ENCODE measurements at places on chromosomes 5 and 9.

- no peak for DNase-seq
These were observed 110.3 kb upstream of the PTCH1 start for GRCh38 chr9:95626885-95627558.

GRCh38 chr9:79377339-79377855 is 194.4 kb upstream of the TLE4 start:
- no peak for DNase-seq

DNA sequence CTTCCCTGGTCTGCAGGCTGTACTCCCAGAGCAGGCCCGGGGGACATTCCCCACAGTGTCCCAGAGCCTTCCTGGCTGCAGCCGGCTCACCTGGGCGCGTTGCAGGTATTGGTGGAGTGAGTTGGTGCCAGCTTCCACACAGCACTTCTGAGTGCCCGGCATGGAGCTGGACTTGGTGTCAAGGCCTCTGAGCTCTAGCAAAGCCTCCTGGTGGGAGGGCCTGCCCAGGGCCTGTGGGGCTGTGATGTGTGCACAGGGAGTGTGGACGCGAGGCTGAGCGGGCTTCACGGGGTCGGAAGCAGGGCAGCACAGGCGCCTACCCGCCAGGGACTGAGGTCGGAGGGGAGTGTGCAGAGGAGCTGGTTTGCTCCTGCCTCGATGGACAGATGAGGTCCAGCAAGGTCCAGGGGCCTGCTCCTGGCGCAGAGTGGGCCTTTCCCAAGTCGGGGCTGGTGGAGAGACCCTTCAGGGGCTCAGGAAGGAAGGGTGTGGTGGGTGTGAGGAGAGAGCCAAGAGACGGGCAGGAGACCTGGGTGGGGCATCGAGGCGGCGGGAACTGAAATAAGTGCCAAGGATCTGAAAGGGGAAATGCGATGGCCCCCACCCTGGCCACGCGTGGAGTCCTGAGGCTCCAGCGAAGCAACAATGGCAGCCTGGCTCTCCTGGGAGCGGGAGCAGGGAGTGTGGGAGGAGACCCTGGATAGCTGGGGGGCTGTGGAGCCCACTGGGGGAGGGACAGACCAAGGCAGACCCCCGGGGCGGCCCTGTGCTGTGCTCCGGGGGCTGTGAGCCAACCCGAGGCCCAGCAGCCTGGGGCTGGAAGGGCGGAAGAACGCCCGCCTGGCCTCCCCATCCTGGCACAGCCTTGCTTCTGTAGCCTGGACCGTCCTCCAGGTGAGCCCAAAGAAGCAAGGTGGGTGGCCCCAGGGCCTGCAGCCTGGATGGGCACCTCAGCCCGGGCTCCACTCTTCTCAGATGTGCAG is 78.4 kb downstream of the RXRA start:
- no peak for DNase-seq

GRCh38 chr5:29568028-29568427 is 1625.5 kb upstream of the CDH6 start:
- DNase-seq: no peak

- no peak for DNase-seq
These were observed 48.7 kb upstream of the ORM1 start for GRCh38 chr9:114274217-114274616.

GRCh38 chr5:83752700-83753099 is 32.0 kb upstream of the HAPLN1 start:
- DNase-seq: no peak

- DNase-seq: no peak
These were observed 61.2 kb upstream of the MAP1B start for GRCh38 chr5:72046106-72046505.

- peak; percentile 55 for DNase-seq
These were observed 1306.5 kb upstream of the CDH9 start for GRCh38 chr5:28344836-28345433.

GRCh38 chr5:141560725-141561483 is 57.9 kb downstream of the DIAPH1 start:
- DNase-seq: peak; percentile 42

DNA sequence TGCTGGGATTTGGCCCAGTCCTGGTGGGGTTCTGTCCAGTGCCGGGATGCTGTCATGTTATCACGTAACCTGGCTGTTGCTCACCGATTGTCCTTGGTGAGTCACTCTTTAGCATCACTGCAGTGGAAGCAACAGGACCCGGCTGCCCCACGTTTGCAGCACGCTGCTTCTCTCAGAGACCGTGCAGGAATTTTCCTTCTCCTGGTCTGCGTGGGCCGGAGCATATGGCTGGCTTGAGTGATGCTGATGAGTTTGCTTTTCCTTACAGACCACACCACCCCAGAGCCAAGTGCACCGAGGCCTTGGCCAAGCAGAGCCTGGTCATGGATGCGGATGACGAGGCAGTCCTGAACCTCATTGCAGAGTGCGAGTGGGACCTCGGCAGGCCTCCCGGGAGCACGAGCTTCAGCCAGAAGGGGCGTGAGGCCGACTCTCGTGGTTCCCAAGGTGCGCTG is 21.4 kb downstream of the CEP72 start:
- DNase-seq: peak; percentile 43

GRCh38 chr9:91905991-91906469 is 44.0 kb downstream of the ROR2 start:
- no peak for DNase-seq

GRCh38 chr9:132183134-132183533 is 21.3 kb downstream of the NTNG2 start:
- DNase-seq: no peak

DNA sequence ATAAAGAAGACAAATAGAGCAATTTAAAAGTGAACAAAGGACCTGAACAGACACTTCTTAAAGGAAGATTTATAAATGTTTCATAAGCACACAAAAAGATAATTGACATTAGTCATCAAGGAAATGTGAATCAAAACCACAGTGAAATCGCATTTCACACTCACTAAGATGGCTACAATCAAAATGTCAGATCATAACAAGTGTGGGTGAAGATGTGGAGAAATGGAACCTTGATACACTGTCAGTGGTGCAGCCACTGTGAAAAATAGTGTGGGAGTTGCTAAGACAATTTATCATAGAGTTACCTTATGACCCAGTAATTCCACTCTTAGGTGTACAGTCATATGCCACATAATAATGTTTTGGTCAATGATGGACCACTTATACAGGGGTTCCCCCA is 54.5 kb upstream of the HTR4 start:
- no peak for DNase-seq

DNA sequence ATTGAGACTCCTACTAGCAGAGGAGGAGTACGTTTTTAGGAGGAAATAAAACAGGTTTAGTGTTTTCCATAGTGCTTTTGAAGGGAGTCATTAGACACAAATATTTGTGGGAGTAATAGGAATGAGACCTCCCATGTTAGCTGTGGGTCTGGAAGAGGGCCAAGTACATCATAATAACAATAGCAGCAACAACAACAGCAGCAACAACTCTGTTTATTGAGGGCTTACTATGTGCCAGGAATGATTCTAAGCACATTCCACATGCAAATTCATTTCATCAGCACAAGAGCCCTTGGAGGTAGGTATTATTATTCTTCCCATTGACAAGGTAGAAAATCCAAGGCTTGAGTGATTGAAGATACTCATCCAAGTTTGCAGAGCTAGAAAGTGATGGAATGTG is 384.2 kb upstream of the RPS23 start:
- DNase-seq: no peak

DNA sequence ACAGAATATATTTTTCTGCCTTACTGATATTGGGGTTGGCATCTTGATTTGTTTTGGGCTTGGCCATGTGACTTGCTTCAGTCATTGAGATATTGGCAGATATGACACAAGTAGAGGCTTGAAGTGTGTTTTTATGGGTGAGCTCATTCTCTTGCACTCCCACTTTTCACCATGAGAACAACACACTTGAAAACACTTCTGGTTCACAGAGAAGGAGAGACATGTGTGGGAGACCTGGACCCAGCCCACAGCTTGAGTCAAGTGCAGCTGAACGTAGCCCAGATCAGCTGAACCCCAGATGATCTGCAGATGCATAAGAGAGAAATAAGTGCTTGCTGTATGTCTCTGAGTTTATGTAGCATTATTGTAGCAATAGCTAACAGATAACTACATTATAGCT is 155.4 kb downstream of the SEMA6A start:
- DNase-seq: no peak

- no peak for DNase-seq
These were observed 15.5 kb upstream of the SMIM23 start for GRCh38 chr5:171770153-171770552.

DNA sequence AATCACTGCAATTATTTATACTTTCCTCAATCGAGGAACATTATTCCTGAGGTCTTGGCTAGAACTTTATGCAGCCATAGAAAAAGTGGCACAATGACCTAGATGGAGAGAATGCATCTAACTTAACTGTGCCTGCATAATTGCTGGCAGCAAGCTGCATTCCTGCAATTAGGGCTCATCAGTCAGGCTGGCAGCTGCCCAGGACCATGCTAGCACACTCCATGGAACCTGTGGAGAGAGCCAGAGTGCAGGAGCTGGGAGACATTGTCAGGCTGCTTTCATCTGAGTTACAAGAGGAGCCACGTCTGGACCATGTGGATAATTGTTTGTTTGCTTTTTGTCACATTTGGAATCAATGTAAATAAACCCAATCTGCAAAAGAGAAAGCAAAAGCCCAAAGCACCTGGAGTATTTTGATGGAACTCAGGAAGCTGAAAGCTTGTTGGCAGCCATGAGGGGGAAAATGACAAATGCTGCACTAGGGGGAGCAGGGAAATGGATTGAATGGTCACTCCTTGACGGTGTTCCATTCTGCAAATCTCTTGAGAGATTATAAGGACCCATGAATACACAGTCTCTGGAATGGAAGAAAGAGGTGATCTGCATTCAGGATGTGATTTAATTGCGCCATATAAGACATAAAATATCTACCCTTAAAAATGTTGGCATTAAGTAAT is 839.9 kb downstream of the MAT2B start:
- DNase-seq: no peak

- DNase-seq: no peak
These were observed 338.6 kb downstream of the SLIT3 start for GRCh38 chr5:168962306-168962705.

GRCh38 chr9:85430659-85431338 is 311.0 kb downstream of the AGTPBP1 start:
- DNase-seq: no peak

DNA sequence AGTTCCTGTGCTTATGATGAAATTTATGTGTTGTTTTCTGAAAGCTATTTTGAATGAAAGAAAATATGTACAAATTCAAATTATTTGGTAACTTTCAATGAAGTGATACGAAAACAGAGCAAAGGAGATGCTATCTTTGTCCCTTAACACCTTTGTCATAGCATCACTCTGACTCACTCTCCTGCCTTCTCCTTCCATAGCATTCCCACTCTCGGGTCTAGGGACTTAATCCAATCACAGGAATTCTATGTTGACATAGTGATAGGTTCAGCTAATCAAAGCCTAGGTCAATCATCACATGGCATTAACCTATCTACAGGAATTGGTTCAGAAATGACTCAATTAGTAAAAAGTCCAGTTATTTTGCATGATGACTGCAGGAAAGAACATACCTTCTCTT is 464.7 kb upstream of the RORB start:
- no peak for DNase-seq

GRCh38 chr5:61999371-61999770 is 306.6 kb upstream of the KIF2A start:
- DNase-seq: no peak

DNA sequence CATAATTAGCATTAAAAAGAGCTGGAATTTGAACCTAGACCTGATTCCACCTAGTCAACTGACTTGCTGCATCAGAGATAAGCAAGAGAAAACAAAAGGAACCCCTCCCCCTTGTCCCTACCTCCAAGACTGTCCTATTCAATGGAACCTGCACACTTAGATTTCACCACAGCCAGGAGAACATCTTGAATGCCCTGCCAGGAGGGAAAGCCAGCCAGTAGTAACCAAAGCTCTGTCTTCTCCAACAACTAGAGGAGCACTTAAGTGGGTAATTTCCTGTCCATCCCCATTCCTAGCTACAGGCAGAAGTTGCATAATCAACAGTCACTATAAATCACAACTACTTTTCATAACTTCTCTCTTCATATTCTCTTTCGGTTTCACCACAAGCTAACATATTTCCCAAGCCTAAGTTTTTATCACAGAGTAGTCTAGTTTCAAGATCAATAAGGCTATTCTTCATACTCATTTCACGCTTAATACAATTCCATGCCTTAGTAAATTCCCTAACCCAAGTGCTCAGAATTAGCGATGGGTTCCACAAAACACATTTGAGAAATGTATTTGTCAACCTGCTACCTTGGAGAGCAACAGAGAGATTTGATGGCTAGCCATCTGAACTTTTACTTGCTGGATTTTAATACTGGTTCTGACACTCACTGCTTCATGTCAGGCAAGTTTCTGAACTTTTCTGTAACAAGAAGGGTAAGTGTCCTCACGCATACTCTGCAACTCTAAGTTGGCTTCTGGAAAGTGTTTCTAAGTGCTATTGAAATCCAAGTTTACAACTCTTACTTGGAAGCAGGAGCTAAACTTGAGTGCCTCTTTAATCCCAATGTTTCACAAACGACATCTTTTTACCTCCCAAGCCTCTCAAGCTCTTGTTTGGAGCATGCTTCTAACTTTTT is 2.0 kb downstream of the DENND1A start:
- peak; percentile 27 for DNase-seq

DNA sequence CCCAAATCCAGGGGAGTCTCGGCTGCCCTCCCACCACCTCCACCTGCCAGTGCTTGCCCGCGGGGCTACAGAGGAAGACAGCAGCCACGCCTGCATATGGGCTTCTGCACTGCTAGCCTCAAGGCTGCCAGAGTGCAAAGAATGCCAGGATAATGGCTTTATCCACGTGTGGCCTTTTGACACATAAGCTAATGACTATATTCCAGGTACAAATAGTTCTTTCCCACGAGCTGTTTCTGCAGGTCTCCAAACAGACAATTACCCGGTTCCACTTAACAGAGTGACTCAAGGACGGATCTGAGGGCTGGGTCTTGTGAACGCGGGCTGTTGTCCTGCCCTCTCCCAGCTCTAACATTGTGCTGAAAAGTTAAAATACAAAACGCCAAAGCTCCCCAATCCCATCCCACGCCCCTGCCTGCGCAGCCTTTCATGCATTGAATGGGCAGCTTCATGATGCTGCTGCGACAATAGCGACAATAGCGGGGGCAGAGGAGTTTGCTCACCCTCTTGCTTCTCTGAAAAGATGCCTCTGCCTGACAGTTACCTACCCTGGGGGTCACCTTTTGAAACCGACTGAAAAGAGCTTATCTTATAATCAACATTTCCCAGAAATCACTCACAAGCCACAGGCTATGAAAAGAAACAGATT is 39.1 kb upstream of the MSH3 start:
- no peak for DNase-seq

All from RKO (cell line).